ENCODE measurements at places on chromosomes 3 and 15.

GRCh38 chr3:112687211-112687610, 46.3 kb upstream of the CCDC80 start:
- H3K36me3 ChIP-seq: no peaks in the 10 kb centered on the region
- H3K27ac ChIP-seq: no peak overlapping the region
- no peaks in the 10 kb centered on the region for H3K27me3 ChIP-seq
- H3K4me1 ChIP-seq: no peaks in the 10 kb centered on the region
- H3K4me3 ChIP-seq: no peak overlapping the region

DNA sequence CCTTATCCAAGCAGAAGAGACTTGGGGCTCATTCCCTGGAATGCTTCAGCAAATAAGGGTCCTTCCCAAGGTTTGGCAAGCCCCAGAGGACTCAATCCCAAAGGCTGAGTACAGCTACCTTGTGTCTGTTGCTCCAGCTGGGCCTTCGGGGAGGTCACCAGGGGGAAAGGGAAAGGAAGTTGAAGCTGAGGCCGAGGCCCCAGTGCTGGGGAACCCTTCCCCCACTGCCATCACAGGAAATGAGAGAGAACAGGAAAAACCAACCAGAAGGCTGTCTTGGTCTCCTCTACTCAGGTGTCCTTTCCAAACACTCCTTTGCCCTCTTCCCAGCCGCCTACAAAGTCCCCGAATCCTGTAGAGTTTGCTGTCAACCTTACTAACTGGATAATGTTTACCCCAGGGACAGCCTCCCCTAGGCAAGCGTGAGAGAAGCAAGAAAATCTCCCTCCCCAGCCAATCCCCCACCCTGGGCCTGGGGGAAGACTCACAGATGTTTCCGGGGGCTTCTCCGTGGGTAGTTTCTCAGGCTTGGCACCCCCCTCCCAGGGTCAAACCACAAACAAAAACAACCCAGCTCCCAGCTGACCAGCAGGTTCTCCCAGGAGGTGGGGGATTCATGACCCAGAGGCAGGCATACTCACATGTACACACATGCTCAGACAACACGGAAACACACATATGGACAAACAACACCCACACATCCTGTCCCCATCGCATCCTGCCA, 5.5 kb downstream of the CSRNP1 start:
- H3K27ac ChIP-seq: peak overlapping the region; percentile 88
- peaks cover 35% of the 10 kb centered on the region for H3K4me1 ChIP-seq
- H3K27me3 ChIP-seq: no peaks in the 10 kb centered on the region
- H3K4me3 ChIP-seq: no peak overlapping the region
- H3K36me3 ChIP-seq: peaks cover 48% of the 10 kb centered on the region

DNA sequence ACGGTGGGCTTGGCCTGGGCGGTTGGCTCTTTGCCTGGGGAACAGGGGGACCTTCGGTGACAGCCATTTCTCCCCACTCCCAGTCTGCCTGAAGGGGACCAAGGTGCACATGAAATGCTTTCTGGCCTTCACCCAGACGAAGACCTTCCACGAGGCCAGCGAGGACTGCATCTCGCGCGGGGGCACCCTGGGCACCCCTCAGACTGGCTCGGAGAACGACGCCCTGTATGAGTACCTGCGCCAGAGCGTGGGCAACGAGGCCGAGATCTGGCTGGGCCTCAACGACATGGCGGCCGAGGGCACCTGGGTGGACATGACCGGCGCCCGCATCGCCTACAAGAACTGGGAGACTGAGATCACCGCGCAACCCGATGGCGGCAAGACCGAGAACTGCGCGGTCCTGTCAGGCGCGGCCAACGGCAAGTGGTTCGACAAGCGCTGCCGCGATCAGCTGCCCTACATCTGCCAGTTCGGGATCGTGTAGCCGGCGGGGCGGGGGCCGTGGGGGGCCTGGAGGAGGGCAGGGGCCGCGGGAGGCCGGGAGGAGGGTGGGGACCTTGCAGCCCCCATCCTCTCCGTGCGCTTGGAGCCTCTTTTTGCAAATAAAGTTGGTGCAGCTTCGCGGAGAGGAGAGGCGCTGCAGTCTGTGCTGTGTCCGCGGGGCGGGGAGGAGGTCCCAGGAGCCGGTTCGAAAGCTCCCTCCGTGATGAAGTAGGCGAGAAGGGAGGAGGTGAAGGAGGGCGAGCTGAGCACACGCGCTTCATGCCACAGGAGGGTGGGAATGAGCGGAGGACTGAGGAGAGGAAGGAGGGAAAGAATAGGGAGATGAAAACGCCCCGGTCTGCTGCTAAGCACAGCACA, 9.6 kb downstream of the CLEC3B start:
- no peaks in the 10 kb centered on the region for H3K36me3 ChIP-seq
- peaks cover 6% of the 10 kb centered on the region for H3K4me1 ChIP-seq
- no peaks in the 10 kb centered on the region for H3K27me3 ChIP-seq
- DNase-seq: peak; percentile 15
- H3K4me3 ChIP-seq: peak overlapping the region; percentile 22
- no peak overlapping the region for H3K27ac ChIP-seq

DNA sequence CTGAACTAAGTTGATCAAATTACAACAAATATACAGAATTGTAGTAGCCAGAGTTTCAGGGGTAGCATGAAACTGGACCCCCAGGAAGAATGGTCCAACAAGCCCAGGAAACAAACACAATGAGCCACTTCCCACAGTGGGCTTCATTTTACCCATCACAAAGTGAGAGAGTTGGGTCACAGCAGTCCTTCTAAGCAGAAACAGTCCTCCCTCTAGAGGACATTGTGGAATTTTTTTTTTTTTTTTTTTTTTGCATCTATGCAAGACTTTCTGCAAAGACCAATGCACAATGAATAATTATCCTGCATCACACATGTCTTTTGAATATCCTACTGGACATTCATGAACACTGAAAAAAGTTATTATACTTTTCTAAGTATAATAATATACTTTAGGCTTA, 73.8 kb upstream of the ATP13A5 start:
- DNase-seq: no peak
- H3K4me3 ChIP-seq: no peak overlapping the region
- no peaks in the 10 kb centered on the region for H3K27me3 ChIP-seq
- H3K4me1 ChIP-seq: no peaks in the 10 kb centered on the region

DNA sequence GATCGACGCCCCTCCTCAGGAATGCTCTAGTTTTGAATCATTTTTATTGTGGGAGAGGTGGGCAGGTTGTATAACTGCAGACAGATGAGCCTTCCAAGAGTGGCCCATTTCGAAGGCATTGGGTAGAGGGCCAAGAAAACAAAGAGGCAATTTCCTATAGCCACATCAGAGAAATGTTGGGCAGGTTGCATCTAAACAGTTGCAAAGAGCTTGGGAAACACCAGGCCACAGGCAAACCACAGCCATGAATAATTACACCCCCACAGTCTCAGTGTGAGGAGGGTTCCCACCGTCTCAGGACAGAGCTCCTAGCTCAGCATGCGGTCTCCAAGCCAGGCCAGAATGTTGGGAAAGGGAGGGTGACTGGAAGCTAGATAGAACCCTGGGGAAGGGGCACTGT, 257.3 kb downstream of the ABHD5 start:
- H3K36me3 ChIP-seq: no peaks in the 10 kb centered on the region
- H3K27ac ChIP-seq: no peak overlapping the region
- H3K4me3 ChIP-seq: no peak overlapping the region
- no peak for DNase-seq
- H3K27me3 ChIP-seq: peaks cover 2% of the 10 kb centered on the region

DNA sequence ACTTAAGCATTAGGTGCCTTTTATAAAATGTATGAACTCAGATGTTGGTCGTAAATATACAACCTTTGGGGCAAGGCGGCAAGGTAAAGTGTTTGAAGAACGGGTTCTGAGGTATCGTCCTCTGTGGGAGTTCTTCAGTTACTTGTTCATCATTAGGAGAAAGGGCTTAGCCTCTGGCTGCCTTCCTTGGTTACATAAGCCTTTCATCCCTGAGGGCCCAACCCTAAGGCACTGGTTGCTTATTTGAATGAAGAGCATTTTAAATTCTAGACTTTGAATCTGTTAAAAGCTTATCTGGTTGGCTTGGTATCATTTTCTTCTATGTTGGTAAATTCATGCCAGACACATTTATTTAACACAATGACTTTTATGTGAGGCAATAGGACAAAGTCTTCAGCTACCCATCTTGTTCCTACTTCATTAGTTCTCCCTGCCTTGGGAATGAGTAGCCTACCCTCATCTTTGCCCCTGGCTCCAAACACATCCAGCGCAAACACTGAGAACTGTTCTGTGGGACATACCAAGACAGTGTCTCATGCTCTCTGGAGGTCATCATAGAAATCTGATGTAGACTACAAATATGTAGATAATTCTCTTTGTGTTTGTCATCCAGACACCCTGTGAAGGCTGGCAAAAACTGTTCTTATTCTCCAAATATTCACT, 12.4 kb upstream of the CCDC80 start:
- DNase-seq: no peak
- no peak overlapping the region for H3K27ac ChIP-seq
- no peaks in the 10 kb centered on the region for H3K27me3 ChIP-seq

GRCh38 chr3:29514912-29515311, 234.0 kb downstream of the RBMS3 start:
- no peak for DNase-seq
- H3K4me3 ChIP-seq: no peak overlapping the region
- H3K36me3 ChIP-seq: no peaks in the 10 kb centered on the region
- H3K27ac ChIP-seq: no peak overlapping the region
- no peaks in the 10 kb centered on the region for H3K27me3 ChIP-seq

DNA sequence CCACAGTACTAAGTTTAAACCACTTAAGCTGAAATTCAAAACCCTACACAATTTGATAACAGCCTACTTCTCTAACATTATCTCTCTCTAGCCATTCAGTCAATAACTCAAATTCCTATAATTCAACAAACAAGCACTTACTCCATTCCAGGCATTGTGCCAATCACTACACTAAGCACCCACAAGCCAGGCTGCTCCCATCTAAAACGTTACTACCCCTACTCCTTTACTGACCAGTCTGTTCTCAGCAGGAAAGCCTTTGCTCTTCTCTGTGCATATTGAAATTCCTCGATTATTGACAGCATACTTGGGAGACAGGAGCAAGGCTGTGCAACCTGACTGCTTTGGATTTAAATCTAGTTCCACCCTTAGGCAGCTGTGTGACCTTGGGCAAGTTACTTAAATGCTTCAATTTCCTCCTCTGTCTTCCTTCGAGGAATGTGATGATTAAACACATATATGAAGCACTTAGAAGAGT, 177.2 kb upstream of the THBS1 start:
- no peak overlapping the region for H3K4me3 ChIP-seq
- H3K4me1 ChIP-seq: peaks cover 4% of the 10 kb centered on the region
- H3K27me3 ChIP-seq: no peaks in the 10 kb centered on the region
- H3K27ac ChIP-seq: no peak overlapping the region
- no peaks in the 10 kb centered on the region for H3K36me3 ChIP-seq

DNA sequence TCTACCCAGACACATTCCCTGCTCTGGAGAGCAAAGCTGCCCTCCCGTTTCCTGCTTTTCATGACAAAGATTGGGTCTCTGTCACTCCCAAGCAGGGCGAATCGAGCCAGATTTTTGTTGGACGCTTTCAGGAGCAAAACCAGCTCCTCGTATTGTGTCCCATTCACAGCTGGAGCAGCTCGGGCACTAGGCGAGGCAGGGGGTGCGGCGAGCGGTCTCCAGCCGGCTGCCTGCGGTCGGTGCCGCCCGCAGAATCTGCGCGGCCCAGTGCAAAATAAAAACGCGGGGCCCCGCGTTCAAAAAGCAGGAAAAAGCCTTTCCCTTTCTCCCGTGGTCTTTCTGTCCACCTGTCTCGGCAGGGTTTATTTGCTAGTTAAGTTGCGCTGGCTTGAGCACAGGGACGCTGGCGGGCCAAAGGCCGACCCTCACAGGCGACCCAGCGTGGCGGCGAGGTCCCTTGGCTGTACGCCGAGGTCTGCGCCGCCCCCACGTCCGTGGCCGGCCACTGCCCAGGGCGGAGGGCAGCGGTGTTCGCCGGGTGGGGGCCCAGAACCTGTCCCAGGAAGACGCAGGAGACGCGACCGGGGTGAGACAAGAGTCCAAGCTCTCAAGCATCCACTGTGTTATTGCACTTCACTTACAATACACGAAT, 71.2 kb downstream of the CYP19A1 start:
- DNase-seq: no peak
- H3K27ac ChIP-seq: no peak overlapping the region
- no peaks in the 10 kb centered on the region for H3K4me1 ChIP-seq
- H3K27me3 ChIP-seq: no peaks in the 10 kb centered on the region
- H3K36me3 ChIP-seq: no peaks in the 10 kb centered on the region
- H3K4me3 ChIP-seq: peak overlapping the region; percentile 30

GRCh38 chr3:54633444-54634121, 294.3 kb downstream of the LRTM1 start:
- no peaks in the 10 kb centered on the region for H3K36me3 ChIP-seq
- no peaks in the 10 kb centered on the region for H3K27me3 ChIP-seq
- no peaks in the 10 kb centered on the region for H3K4me1 ChIP-seq
- no peak overlapping the region for H3K27ac ChIP-seq

DNA sequence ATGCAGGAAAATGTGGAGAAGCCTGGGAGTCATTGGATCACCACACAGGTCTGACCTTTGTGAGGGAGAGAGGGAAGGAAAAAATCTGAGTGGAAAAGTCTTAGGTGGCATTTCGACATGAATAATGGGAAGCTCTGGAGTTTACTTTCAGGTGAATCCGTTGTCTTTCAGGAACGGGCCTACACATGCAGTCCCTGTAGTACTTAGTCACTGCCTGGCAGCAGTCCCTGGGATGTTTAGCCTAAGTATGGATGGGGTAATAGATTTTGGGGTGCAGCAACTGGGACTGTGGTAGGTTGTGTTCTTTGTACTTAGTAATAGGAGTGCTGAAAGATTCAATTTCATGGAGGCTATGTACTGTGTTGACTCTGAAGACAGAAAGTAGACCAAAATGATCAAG, 227.5 kb upstream of the EPHA3 start:
- no peaks in the 10 kb centered on the region for H3K36me3 ChIP-seq
- no peak overlapping the region for H3K4me3 ChIP-seq
- no peaks in the 10 kb centered on the region for H3K27me3 ChIP-seq
- DNase-seq: no peak
- H3K27ac ChIP-seq: no peak overlapping the region

GRCh38 chr3:180058238-180058637, 21.5 kb upstream of the PEX5L start:
- no peaks in the 10 kb centered on the region for H3K4me1 ChIP-seq
- no peak overlapping the region for H3K4me3 ChIP-seq
- no peak overlapping the region for H3K27ac ChIP-seq
- DNase-seq: no peak
- no peaks in the 10 kb centered on the region for H3K36me3 ChIP-seq

DNA sequence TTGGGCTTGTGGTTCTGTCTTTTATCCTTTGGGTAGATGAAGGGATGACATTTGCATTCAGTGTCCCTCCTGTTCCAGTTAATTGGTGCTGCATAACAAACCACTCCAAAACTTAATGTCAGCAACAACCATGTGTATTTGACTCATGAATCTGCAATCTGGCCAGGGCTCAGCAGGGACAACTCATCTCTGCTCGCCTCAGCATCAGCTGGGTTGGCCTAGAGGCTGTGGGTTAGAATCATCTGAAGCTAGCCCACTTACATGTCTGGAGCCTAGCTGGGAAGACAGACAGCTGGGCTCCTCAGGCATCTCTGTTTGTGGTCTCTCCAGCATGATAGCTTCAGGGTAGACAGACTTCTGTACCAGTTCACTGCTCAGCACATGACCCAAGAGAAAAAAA, 92.0 kb downstream of the TMEM108 start:
- no peaks in the 10 kb centered on the region for H3K27me3 ChIP-seq
- H3K36me3 ChIP-seq: no peaks in the 10 kb centered on the region
- no peaks in the 10 kb centered on the region for H3K4me1 ChIP-seq
- H3K4me3 ChIP-seq: no peak overlapping the region
- H3K27ac ChIP-seq: no peak overlapping the region

GRCh38 chr3:29240248-29240647, 40.6 kb upstream of the RBMS3 start:
- no peak for DNase-seq
- no peaks in the 10 kb centered on the region for H3K36me3 ChIP-seq
- H3K4me3 ChIP-seq: no peak overlapping the region
- no peak overlapping the region for H3K27ac ChIP-seq
- H3K27me3 ChIP-seq: no peaks in the 10 kb centered on the region
